ENCODE measurements at places on chromosomes 6 and 20.

GRCh38 chr6:164817662-164818061 is 491.7 kb downstream of the C6orf118 start:
- DNase-seq, result no peak

DNA sequence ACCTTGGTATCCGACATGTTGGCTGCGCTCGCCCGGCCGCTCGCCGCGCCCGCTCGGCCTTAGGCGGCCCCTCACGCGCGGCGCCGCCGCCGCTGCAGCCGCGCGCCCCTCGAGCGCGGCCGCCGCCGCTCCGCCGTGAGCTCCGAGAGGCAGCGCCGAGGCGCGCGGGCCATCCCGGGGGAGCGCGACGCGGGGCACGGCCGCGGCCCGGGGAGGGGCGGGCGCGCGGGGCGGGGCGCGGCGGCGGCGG is at the start of gene KIF13A:
Gene KIF13A, minus strand, starts transcription at position 189 of the 250 bp plus-strand sequence. Its CDS starts 172 bp downstream, at position 17.
- no peak for DNase-seq

DNA sequence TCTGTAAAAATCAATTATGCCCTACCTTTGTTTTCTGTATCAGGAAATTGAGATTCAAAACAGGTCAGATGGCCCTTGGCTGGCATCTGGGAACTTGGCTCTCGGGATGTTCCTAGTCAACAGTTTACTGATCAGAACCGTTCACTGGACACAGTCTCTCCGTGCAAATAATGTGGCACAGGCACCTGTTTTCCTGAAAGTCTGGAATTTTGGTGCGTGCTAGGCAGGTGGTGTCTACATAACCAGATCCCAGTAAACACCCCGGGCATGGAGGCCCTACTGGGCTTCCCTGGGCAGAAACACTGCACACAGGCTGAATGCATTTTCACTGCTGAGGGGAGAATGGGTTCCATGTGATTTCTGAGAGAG is 7.5 kb downstream of the SNHG17 start:
- DNase-seq, result no peak

- no peak for DNase-seq
Measured at GRCh38 chr6:92723390-92723931, 695.9 kb downstream of the EPHA7 start.

DNA sequence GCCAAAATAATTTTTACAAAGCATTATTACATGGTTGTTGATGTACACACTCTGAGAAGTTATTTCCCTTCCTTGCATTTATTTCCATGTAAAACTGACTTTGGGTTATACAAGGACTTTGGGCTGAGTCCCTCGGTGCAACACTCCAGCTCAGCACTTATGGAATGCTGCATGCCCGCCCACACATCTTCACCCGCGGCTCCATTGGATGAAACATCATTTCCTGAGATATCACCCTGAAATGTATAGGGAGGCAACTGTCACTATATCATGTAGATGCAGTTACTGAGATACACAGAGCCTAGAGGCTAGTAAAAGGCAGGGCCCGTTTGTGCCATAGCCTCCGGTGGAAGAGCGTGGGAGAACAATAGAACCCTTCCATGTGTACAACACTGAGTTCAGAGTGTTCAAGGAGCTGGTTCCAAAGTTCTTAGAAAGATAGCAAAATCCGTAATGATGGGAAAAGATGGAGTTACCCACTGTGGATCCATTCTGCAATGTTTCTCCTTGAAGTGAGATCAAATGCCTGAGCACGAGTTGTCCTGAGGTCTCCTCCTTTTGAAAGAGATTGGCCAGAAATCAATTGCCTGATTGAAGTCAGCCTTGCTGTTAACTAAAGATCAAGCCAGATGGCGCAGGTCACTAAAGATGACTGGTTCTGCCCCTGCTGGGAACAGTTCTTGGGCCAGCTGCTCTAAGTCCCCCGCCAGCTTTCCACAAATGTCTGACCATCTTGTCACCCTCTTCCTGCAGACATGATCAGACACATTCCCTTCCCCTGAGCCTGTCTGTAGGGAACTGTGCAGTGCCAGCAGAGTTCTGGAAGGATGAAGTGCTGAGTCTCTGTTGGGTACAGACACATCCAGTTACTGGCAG is 100.9 kb upstream of the IYD start:
- no peak for DNase-seq

DNA sequence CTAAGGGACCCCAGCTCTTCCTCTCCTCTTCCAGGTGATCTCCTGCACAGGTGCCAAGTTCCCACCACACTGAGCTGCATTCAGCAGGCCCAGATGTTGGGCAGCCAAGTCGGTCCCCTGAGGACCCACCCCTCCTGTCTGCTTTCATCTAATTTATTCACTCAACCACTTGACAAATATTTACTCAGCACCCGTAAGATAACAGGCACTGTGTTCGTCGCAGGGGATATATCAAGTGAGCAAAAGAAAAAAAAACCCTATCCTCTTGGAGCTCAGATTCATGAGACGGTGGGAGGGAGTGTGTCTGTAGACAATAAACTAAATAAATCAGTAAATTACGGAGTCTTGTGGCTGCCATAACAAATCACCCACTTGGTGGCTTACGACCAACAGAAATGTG is 143.6 kb downstream of the MRPL14 start:
- no peak for DNase-seq

- no peak for DNase-seq
Measured at GRCh38 chr6:12174878-12175277, 115.3 kb upstream of the EDN1 start.

GRCh38 chr20:19552221-19553180 is 205.6 kb upstream of the RIN2 start:
- DNase-seq, result no peak

DNA sequence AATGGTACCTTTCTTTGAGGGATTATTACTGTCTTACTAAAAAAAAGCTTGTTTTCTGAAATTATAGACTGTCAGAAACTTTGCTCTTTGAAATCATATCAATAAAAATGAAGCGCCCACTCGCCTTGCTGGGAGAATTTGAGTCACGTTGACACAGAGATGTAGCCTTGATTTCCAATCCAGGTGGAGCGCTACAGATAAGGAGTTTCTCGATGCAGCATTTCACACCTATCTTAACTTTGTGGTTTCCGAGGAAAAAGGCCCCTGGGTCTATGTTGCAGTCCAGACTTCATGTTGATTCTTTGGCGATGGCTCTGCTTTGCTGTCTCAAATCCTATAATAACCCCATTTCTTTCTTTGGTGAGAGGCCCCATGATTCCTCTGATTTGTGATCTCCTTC is 158.1 kb upstream of the ARG1 start:
- no peak for DNase-seq

DNA sequence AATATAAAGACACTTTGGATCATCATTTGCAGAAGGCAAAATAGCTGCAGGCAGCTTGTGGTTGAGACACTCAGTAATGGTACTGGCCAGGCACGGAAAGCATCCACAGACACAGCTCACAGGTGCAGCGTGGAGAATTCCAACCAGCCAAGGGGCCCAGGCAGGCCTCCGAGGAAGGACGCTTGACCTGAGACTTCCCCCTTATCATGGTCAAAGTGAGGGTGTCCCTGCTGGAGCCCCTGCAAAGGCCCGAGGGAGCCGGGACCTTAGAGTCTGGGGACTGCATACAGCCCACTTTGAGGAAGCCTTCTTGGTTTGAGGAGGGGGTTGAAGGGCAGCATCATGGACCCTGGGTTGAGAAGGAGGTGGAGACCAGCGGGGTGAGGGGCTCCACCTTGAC is 15.1 kb upstream of the MYT1 start:
- DNase-seq, result no peak

DNA sequence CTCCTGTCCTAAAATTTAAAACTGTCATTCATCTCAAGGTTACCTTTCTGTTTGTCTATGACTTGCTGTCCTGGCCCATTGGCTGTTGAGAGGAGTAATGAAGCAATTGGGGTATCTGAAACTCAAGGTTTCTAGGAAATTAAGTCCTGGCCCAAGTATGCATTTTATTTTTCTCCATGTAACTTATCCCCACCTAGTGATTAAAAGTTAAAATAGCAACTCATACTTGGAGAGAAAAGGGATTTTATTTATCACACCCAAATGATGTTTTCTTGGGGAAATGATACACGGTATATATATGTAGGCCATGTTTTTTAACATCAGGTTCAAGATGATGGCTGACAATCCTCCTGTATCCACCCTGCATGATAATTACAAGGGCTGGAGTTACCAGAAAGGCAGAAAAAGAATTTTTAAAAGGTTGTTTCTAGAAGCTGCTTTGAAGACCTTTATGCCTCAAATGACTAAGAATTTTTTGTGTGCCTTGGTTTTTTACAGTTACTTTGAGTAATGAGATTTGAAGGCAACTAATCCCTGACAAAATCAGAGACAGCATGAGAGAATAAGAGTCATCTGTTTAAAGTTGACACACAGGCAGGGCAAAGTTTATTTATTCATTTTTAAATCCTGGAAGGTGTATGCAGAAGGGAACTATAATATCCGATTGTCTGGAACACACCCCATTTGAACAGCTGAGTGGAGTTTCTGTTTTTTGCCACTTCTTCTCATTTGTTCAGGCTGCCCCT is 28.9 kb upstream of the C6orf58 start:
- no peak for DNase-seq

- DNase-seq, result no peak
Measured at GRCh38 chr20:4131911-4132310, 116.6 kb upstream of the RNF24 start.

GRCh38 chr20:24998631-24999445 is 6.3 kb upstream of the APMAP start:
- no peak for DNase-seq

- no peak for DNase-seq
Measured at GRCh38 chr20:41540918-41541317, 77.3 kb downstream of the CHD6 start.

DNA sequence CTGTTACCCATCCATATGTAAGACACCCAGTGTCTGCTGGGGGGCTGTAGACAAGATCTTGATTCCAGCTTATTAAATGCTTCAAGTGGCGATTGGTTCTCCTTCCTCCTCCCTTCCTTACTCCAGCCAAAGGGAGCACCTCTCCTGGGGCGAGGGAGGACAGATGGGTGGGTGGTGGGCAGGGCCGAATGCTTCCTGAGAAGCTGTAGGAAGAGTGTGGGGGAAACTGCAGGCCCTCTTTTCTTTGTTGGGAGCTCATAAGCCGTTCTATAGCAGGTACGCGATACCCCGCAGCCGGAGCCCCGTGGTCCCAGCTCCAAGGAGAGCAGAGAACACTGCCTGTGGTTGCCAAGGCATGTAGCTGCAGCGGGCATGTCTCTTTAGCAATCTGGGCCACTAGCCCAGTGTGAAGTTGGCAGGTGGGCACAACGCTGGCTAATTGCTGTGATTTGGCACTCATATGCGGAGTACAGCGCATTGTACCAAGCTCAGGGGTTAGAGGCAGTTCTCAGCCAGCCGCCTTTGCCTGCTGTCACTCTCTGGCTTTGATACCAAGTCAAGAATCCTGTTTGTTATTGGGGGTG is 14.7 kb upstream of the KCNG1 start:
- DNase-seq, result no peak

GRCh38 chr20:60490217-60491050 is 532.2 kb downstream of the CDH26 start:
- DNase-seq, result no peak

- no peak for DNase-seq
Measured at GRCh38 chr6:56549014-56549413, 93.7 kb downstream of the DST start.

DNA sequence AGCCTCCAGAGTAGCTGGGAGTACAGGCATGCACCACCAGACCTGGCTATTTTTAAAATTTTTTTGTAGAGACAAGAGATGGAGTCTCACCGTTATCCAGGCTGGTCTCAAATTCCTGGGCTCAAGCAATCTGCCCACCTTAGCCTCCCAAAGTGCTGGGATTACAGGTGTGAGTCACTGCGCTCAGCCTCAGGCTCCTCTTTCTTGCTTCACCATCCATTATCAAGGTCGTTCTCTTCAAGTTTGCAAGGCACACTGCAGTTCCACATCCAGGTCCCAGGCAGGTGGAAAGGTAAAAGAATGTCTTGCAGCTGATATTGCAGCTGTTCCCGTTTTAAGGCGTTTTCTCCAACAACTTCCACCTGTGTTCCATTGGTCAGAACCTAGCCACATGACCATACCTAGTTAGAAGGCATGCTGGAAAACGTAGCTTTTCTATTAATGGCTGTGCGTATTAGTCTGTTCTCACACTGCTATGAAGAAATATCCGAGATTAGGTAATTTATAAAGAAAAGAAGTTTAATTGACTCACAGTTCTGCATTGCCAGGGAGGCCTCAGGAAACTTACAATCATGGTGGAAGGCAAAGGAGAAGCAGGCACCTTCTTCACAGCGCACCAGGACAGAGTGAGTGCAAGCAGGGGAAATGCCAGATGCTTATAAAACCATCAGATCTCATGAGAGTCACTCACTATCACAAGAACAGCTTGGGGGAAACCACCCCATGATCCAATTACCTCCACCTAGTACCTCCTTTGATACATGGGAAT is 51.7 kb downstream of the PCNA start:
- no peak for DNase-seq

DNA sequence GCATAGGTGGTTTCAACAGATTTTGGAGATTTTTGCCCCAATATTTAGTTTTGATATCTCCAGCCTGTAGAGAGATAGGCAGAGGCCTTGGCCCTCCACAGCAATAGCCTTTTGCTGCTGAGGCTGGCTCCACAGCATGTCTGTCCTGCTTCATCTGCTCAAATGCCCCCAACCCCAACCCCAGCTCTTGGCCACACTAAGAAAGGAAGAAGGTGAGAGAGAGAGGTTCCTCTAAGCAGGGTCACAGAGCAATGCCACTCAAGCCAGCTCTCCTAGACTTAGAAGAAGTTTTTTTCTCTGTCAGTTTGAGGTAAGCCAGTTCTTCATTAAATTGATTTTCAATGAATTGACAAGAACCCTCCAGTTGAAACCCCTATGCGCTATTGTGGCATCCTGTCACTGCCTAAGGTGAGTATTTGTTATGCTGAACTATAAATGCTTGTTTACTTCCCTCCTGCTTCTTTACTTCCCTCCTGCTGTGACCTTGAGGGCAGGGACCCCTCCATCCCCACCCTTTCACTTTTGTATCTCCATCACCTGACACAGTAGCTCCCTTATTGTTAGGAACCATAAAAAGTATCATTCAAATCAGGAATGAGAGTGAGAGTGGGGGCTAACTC is 366.2 kb upstream of the CNR1 start:
- DNase-seq, result no peak

GRCh38 chr6:28812778-28813569 is 110.8 kb downstream of the TRIM27 start:
- no peak for DNase-seq

DNA sequence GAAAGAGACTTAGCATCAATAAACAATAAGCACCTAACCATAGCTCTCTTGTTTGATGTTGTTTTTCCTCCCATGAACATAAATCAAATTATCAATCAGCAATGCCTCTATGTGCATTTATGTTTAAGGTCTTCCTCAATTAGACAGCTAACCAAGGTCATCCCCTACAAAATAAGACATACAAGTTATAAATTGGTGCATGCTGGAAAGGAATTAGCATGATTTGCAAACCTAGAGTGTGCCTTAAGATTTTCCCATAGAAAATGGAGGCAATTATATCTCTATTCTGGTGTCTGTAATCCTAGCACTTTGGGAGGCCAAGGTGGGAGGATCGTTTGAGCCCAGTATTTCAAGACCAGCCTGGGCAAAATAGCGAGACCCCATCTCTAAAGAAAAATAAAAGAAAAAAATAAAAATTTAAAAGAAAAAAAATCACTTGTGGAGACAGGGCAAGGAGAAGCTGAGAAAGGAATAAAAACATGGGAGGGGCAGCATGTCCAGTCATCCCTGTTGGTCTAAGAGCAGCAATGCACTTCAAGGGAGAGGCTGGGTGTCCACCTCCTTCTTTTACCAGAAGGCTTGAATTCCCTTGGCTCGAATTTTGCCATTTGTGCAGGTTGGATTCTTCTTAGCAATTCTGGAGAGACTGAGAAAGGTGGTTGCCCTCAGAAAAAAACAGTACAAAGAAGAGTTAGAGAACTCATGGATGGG is 9.3 kb upstream of the SLPI start:
- DNase-seq, result no peak

All from stimulated activated CD8-positive, alpha-beta memory T cell treated with anti-CD3 and anti-CD28 coated beads, Interleukin-2, amount 100 ng/mL, for 1 hour (primary cell).